ENCODE measurements at places on chromosomes 5 and 9. TPM values are rescaled to one million over a fixed set of nuclear protein-coding genes. Genes with fewer than 3 reads are reported as not detected.

GRCh38 chr9:131943351-131943841 lies 136.3 kb downstream of the MED27 start:
- peak; percentile 48 for DNase-seq

GRCh38 chr9:98523231-98523901 lies 185.4 kb downstream of the GABBR2 start:
- peak; percentile 69 for DNase-seq

DNA sequence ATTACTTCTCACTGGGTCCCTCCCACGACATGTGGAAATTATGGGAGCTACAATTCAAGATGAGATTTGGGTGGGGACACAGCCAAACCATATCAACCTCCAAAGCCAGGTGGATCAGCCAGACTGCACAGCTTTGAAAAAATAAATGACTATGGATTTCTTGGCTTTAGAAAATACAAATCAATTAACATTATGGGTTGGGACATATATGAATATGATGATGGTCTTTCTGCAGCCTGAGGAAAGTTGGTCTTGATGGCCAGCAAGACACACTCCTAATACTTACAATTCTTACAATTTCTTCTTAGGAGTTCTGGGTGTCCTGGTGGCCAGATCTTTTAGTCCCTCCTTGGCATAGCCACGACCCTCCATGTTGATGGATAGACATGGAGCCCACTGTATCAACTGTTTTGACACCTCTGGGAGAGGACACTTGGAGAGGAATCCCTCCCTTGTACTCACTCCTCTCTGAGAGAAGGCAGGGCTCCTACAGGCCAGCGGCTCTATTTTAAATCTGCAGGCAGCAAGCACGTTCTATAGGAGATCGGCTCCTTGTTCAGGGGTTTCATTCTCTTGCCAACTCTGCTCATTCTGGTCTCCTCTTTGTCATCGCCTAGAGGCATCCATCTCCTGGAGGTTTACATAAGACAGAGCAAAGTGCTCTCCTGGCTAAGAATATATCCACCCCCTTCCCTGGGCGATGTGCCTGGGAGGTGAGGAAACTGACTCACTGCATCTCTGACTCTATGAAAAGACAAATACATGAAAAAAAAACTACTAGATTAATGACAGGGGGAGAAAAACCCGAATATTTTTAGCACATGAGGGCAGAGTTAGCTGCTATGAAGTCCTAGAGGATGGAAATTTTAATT lies 145.9 kb downstream of the CARTPT start:
- no peak for DNase-seq

- DNase-seq: no peak
These were observed 48.9 kb downstream of the VAV2 start for GRCh38 chr9:133943036-133943780.

DNA sequence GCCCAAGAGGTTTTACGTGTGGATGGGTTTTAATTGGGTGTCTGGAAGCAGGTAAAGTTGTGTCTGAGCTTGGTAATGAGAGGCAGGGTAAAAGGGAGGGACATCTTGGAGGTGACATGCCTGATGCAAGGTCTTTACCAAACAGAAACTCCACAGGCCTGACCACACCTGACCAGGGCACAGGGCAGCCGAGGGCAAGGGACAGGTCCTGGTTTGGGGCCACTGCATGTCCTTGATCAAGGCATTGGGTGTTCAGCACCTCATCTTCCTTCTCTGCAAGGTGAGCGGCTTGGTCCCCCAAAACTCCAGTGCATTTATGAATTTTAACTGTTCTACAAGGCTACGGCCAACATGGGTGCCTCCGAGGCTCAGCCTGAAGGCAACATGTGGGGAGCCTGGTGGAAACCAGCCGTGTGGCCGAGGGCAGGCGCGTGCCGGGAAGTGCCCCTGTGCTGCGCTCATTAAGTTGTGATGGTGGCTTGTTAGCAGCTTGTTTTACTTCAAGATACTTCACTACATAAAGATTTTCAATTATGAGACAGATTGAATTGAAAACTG lies 30.7 kb upstream of the LPCAT1 start:
- DNase-seq: no peak

Gene AGXT2
- not detected for total RNA-seq

DNA sequence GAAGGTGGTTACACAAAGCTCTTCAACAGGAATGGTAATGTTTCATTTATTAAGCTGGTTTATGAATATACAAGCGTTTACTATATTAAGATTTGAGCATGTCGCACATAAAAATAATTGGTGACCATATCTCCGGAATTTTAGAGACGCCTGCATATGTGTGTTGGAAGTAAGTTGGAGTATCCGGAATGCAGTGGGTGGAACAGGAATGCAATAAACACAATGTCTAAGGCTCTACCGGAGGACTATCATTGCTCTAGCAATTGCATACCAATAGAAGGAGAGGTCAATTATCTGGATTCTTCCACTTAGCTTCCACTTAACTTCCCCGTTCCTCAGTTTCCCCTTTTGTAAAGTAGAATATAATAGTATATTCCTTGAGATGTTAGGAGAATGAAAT lies 1.1 kb upstream of the CEP78 start:
- DNase-seq: no peak

Gene RASEF
- total RNA-seq: 1.2 TPM

DNA sequence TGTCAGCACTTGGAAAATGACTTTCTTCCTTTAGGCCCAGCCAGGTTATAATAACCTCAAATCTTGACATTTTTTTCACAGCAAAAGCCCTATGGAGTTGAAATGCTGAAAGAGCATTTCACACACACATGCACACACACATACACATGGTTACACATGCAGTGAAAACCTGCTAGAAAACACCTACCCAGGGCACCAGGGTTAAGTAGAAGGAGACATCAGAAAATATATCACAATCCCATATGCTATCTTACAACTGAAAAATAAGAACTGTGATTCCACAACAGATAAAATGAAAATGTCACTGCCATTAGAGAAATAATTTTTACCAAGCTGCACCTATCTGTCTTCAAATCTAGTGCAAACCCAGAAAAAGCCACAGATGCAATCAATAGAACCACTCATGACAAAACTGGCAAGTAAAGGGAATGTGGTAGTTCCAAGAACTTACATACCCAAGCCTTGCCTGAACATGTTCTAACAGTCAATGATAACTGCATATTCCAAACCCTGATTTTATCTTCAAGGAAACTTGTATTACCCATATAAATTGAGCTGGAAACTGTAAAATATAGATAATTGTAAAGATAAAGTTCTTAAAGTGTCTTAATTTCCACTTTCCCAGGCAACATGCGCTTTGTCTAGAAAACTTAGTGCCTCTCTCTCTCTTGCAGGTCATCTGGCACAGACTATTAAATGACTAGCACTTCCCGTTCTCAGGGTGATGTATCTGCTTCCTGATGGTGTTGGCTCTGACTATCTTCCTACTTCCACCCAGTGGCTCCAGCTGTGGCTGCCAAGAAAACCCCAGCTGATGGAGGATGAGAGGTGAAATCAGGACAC lies 250.2 kb upstream of the PTGER4 start:
- no peak for DNase-seq

DNA sequence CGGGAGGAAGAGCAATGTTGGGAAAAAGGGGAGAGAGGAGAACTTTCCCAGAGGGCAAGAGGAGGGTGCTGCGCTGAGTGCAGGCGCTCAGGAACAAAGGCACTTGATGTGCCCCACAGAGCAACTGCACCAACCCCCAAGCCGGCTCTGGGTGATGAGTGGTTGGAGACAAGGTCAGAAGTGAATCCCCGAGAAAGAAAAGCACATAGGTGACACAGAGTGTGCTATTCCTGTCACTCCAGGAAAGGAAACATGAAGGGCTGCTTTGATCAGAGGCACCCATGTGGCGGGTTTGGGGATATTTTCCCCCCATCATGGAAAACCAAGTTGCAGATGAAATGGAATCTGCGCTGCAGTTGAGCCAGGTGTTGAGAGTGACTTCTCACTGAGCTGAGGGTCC lies 20.7 kb upstream of the SLC25A48 start:
- DNase-seq: no peak

- no peak for DNase-seq
These were observed 58.7 kb upstream of the PAPPA start for GRCh38 chr9:116094846-116095245.

DNA sequence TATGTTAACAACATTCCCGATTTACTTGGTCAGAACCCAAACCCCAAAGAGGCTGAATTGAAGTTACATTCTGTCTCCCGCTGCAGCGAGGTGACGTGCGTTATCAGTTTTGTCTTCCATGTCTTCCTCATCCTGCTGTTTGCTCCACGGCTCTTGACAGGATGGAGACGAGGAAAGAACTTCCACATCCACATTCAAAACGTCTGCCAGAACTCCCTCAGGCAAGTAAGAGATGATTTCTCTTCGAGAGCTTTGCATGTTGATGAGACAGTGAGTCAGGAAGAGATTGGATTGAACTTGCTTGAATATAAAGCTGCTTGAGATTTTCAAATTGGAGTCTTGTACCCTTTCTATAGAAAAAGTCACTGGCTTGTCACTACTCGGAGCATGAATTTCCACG lies 242.6 kb downstream of the AUH start:
- DNase-seq: peak; percentile 33

DNA sequence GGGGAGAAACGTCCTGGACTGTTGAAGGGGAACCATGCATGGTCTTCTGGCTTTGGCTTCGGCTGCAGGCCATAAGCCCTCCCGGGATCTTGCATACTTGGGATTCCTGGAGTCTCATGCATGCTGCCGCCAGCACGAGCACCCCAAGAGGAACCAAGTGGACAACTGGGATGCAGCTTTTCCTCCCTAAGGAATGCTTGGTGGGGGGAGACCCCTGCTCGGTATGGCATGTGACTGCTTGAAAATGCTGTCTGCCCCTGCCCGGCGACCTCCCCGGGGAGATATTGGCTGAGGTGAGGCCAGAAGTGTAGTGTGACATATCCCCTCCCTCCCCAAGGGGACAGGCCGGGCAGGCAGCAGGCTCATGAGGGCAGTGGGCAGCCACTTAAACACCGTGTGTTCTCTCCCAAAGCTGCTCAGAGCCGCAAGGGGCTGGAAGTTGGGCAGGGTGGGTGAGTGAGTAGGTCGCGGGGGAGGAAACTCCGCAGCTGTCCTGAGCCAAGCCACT lies 15.7 kb downstream of the TMEM171 start:
- DNase-seq: peak; percentile 46

DNA sequence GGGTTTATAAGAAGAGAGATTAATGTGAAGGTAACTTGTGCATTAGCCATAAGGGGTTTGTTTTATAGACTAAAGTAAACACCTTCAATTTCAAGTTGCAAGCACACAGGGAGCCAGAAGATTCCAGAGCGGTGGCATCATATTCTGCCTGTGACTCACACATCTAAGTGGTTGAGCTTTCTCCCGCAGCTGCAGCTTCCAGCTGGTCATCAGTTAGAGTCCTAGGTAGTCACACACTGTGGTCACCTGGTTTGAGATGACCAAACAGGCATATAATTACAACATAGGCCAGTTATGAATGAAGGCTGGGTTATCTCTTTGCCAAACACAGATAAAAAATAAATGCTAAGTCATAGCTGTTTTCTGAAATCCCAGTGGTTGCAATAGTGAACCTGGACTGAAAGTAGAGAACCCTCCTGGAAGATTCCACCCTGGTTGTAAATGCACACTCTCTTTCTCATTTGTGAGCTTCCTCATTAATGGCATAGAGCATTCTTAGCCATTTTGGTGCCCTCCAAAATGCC lies 171.3 kb downstream of the GDNF start:
- no peak for DNase-seq

Gene PFN3
- not detected for total RNA-seq

- DNase-seq: peak; percentile 2
These were observed 335.7 kb upstream of the IZUMO3 start for GRCh38 chr9:24881361-24881760.

Gene STPG3
- not detected for total RNA-seq

DNA sequence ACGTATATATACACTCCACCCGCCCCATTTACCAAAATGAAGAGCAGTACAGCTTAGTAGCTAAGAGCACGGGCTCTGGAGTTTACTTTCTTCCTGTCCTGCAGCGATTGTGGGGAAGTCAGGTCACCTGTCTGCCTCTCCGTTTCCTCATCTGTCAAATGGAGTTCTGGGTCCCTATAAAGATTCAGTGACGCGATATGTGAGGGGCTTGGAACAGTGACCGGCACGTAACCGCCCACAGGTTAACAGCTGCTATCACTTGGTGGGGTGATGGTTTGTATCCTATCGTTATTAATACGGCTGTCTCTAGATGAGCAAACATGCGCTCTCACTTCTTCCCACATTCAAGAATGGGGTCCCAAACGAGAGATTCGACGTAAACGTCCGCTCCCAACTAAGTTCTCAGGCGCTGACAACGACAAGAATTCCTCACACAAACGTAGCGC lies 426 bp downstream of the FAM114A2 start:
- DNase-seq: no peak

- DNase-seq: peak; percentile 75
These were observed 55.6 kb downstream of the ARHGEF37 start for GRCh38 chr5:149636861-149637246.

GRCh38 chr9:94867842-94868312 lies 141.4 kb downstream of the AOPEP start:
- no peak for DNase-seq

GRCh38 chr5:163807781-163808180 lies 302.4 kb downstream of the MAT2B start:
- DNase-seq: no peak

DNA sequence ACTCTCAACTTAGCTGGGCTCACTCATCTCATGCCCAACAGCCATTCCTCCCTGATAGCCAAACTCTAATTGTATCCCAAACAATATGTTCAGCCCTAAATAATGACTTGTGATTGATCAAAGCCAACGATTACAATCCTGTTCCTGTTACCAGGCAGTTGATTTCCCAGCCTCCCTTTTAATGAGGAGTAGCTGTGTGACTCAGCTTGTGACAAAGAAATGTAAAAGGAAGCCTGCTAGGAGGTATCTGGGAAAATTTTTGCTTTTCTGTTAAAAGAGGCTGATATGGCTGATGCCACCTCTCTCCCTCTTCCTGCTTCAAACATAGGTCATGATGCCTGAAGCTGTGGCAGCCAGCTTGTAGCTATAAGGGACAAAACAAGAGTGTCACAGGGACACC lies 19.6 kb upstream of the ENC1 start:
- DNase-seq: no peak

Gene PHAX
- total RNA-seq: 43.1 TPM

GRCh38 chr9:114909661-114910060 lies 20.7 kb downstream of the TNFSF8 start:
- no peak for DNase-seq

Gene OMD
- total RNA-seq: not detected
